ENCODE measurements at places on chromosomes 5 and 9. TPM values are rescaled to one million over a fixed set of nuclear protein-coding genes. Genes with fewer than 3 reads are reported as not detected.

- DNase-seq: no peak
These were observed 112.2 kb upstream of the LHFPL2 start for GRCh38 chr5:78760770-78761169.

GRCh38 chr9:98654247-98654646 lies 54.5 kb downstream of the GABBR2 start:
- no peak for DNase-seq

NXNL2 gene
- total RNA-seq: not detected

DNA sequence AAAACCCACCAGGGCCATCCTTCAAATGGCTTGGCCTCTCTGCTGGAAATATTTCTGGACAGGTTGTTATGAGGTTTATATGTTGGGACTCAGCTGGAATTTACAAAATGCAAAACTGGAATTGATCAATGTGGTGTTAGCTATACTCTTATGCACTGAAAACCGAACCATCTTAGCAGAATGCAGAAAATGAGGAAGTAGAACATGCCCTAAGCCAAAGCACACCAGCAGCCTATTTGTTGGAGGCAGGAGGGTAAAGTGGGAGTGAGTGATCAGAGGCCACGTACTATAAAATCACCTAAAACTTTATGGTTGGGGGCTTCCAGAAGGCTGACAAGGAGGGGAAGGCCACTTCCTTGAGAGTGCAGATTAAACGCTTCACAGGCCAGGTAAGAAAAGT lies 63.6 kb upstream of the C5orf63 start:
- no peak for DNase-seq

Measured in body of pancreas (tissue), 4 donors.